ENCODE measurements at places on chromosomes 5 and 9.

DNA sequence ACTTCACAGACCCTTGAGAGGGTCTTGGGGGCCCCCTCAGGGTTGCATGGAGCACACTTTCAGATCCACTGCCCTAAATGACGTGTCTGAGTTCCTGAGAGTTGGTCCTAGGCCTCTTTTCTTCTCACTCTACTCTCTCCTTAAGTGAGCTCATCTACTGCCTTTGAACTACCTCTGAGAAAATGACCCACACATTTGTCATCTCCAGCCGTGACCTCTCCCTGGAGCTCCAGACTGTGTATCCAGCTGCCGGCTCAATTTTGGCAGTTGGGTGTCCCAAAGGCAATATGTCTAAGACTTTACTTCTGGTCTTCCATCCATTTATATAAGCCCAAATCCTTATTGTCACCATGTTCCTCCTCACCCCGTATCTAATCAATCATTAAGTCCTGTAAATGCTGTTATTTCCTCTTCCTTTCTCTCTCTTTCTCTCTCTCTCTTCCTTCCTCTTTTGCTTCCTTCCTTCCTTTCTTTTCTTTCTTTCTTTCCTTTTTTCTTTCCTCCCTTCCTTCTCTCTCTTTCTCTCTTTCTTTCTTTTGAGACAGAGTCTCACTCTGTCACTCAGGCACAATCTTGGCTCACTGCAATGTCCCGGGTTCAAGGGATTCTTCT, 51.2 kb upstream of the HSPA9 start:
- no peak for DNase-seq

- no peak for DNase-seq
These were observed 28.4 kb downstream of the SEMA6A start for GRCh38 chr5:116546033-116546742.

DNA sequence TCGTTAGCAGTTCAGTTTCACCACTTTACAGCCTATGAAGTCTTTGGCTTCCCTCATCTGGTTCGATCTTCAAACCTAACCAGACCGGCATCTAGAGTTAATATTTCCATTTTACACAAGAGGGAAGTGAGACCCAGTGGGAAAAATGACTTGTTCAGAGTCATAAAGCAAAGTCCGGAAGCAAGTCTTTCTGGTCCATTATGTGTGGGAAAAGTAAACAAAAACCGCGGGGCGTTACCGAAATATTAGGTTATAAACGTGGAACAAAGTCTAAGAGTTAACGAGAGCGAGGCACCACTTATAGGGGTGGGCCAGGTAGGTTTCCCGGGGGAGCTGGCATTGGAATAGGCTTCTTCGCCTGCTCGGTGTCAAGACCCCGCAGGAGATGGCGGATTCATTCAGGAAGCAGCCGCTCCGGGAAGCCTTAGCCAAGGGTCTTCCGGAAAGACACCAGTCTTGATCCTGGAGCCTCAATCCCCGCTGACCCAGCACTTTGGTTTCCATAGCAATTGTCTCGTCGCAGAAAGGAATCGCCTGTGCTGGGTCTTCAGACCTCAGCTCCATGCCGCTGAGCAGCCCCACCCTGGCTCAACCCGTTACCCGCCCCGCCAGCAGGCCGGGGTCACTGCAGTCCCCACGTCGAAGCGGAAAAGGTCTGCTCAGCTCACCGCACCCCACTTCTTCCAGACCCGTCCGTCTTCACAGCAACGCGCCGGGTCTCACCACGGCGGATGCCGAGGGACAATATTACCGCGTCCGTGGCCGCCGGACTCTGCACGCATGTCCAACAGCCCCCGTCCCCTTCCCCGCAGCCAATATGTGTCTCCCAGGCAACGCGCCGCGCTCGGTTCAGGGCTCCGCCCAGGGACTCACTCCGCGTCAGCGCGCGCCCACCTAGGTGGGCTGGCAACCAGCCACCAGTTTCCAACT, at the start of gene C5orf52:
C5orf52 (plus strand) TSS at position 872 of the 930 bp plus-strand sequence. CDS start 82 bp downstream, outside the sequence.
- DNase-seq = peak; percentile 71

DNA sequence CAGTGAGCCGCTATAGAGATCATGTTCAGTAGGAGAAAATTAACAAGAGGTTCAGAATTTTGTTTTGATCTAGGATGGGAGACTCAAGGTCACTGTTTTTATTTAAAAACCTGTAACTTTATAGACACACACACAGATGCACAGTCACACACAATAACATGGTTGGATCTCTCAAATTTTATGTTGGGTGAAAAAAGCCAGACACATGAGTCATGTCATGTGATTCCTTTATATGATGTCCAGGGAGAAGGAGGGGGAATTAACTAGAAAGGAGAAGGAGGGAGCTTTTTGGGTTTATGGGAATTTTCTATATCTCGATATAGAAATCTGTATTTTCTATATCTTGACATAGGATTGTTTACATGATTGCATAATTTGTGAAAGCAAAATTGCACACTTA, 17.1 kb downstream of the C6 start:
- DNase-seq = no peak

- DNase-seq = no peak
These were observed 35.6 kb upstream of the N4BP3 start for GRCh38 chr5:178077751-178078150.

DNA sequence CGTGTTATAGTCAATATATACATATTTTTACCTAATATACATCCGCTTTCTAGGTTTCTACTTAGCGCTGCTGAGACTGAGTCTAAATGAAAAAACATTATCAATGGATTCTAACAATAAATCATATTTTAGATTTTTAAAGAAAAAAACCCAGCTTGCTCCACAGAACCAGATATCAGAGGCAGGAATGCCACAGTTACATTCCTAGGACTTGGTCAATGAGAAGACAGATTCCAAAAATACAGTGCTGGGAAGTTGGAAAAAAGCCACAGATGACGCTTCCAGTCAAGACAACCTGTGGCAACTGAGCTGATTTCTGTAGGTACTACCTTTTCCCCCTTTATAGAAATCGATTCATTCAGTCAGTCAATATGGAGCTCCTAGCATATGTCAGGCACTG, 577 bp upstream of the CCDC112 start:
- peak; percentile 51 for DNase-seq

DNA sequence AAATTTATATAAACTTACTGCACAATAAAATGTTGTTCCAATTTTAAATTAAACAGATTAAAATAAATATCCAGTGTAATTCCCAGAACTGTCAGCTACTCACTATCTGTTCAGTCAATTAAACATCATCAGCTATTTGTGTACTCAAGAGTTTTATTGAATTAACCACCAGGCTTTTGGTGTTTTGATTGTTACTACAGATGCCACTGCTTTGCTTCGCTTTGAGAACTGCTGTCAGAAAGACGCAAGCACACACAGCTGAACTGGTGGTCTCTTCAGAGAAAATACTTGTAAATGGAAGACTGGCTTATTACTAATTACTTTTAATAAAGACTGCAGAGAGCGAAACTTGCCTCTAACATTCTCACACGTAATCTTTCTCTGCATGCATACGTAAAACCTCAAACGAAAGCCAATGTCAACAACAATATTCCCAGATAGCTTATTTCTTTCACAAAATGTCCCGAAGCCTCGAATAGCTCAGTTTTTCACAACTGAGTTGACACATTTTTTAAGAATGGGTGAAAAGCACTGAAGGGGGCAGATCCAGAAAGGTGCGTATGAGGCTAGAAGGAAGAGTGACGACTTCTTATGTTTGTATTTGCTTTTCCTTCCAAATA, 259.6 kb upstream of the RPS23 start:
- no peak for DNase-seq

- peak; percentile 25 for DNase-seq
These were observed 198.7 kb upstream of the C9orf72 start for GRCh38 chr9:27771803-27772545.

DNA sequence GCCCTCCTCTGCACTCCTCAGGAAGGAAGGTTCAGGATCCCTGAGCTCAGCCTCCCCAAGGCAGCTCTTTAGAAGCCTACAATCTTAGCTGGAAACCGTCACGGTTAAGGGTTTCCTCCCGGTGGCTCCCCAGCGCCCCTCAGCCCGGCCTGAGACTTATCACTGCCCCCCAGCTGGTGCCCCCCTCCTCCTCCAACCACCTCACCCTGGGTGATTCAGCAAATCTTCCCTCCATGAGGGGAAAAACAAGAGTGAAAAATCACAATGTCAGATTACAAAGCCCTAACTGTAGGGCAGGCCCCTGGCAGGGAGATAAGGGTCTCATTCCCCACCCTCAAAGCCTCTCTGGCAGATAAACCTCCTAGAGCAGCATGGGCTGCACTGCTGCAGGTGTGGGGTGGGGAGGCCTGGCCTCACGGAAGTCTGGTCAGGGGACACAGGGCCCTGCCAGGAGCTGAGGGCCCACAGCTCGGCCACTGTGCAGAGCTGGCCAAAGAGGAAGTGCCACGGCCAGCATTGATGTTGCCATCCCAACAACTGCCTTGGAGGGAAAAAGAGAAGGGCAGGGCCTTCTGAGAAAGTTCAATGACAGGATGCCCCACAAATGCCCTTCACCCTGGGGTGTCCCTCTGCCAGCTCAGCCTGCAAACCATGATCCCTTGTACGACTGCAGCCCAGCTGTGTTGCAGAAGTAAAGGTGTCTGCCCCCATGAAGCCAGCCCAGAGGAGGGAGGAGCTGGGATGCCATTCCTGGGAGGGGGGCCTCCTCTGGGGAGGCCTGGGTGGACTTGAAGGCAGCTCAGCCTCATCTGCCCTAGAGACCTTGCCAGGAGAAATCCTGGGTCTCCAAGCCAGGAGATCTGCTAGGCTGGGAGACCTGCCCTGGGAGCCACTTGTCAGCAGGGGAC, 25.9 kb downstream of the GFI1B start:
- DNase-seq = no peak

DNA sequence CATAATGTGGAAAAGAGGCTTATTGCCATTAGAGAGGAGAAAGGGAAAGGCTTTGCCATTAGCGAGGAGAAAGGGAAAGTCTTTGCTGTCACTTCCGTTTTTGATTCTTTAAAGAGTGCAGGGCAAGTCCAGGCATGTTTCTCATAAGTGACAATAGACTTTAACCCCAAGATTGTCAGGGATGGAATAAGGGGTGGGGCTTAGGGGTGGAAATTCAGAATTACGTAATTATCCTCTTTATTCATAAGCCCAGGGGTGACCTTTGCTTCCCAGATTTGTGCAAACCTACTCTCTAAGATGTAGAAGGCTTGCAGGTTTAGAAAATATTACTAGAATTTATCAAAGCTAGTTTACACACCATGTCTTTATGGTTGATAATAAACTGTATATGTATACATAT, 2.3 kb upstream of the PLK2 start:
- DNase-seq = peak; percentile 59

- no peak for DNase-seq
These were observed 21.1 kb downstream of the HMGCR start for GRCh38 chr5:75358117-75358516.

GRCh38 chr5:144438237-144438636, 267.6 kb downstream of the KCTD16 start:
- DNase-seq = no peak

Data from astrocyte of the hippocampus (primary cell).